Karpas-422 (cell line): ENCODE measurements at places on chromosomes 1 and 21. TPM values are rescaled to one million over a fixed set of nuclear protein-coding genes. Genes with fewer than 3 reads are reported as not detected.

AKNAD1 gene
- total RNA-seq: not detected in 2 replicates

NPR1 gene
- total RNA-seq: not detected in 2 replicates

NAV1 gene
- 0.83 and 2.9 TPM in 2 replicates for total RNA-seq

ETV3L gene
- total RNA-seq: not detected in 2 replicates

S100PBP gene
- total RNA-seq: 23.7 and 30.8 TPM in 2 replicates

RHD gene
- 0.26 TPM in 1 of 2 replicates, not detected in the other for total RNA-seq

BARHL2 gene
- total RNA-seq: not detected in 2 replicates

TMEM79 gene
- 6.1 and 9.8 TPM in 2 replicates for total RNA-seq

FCRL4 gene
- 0.11 TPM in 1 of 2 replicates, not detected in the other for total RNA-seq

DNA sequence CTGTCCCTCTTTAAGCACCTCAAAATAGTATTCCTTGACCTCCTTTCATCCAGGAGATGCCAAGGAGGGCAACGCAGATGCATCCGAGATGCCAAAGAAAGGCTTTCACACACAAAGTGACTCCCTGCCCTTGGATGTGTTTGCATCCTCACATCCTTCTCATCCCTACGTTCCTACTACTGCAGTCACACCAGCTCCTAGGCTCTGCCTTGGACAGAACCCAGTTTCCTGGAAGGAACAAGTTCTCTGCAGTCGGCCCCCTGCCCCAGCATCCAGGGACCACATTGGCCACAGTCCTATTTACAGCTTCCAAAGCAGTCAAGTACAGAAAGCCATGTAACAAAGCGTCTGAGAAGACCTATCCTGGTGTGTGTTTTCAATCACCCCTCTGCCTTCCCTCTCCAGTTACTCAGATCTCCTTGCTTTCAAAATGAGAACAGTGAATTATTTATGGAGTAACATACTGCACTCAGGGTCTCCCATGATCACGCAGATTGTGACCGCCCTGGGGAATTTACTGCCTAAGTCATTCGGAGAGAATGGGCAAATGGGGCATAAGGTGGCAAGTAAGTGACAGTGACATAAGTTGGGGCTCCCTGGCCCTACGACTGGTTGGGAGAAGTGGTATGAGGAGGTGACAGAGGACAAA is 21.8 kb upstream of the SRP9 start:
- no peak overlapping the region for H3K27ac ChIP-seq
- DNase-seq: no peak
- no peak overlapping the region for H3K4me3 ChIP-seq
- no peaks in the 10 kb centered on the region for H3K27me3 ChIP-seq

GRCh38 chr21:36322083-36322424 is 2.1 kb downstream of the MORC3 start:
- H3K4me1 ChIP-seq: peaks cover 30% of the 10 kb centered on the region
- H3K27me3 ChIP-seq: no peaks in the 10 kb centered on the region
- peak overlapping the region; percentile 72; the same call in 1 of the 2 replicates for H3K4me3 ChIP-seq
- no peaks in the 10 kb centered on the region for H3K36me3 ChIP-seq
- peak overlapping the region; percentile 33 for H3K27ac ChIP-seq

DNA sequence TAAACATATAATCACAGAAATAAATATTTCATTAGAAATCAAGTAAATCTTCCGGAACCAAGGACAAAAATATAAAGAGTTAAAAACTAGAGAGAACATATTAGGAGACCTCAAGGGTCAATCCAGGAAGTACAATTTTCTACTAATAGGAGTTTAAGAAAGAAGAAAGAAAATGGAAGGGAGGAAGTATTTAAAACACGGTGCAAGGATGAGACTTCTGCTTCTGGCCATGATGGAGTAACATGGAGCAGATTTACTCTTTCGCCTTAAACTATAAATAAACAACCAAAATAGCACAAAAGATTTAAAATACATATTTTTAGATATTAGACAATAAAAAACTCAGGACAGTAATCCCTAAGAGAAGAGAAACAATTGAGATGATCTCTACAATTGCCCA is 12.6 kb upstream of the IFNAR1 start:
- H3K4me1 ChIP-seq: peaks cover 19% of the 10 kb centered on the region
- no peaks in the 10 kb centered on the region for H3K27me3 ChIP-seq
- no peak for DNase-seq
- H3K4me3 ChIP-seq: no peak overlapping the region
- no peak overlapping the region for H3K27ac ChIP-seq

DNA sequence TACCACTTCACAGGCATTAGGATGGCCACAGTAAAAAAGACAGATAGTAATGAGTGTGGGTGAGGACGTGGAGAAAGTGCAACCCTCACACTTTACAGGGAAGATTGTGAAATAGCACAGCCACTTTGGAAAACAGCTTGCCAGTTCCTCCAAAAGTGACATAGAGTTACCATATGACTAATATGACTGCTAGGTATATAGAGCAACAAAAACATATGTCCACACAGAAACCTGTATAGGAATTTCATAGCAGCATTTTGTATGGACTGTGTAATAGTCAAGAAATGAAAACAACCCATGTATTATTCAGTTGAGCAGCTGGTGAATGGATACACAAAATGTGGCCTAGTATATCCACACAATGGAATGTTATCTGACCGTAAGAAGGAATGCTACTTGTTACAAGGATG is 30.4 kb upstream of the LBR start:
- H3K27me3 ChIP-seq: no peaks in the 10 kb centered on the region
- no peaks in the 10 kb centered on the region for H3K4me1 ChIP-seq
- H3K36me3 ChIP-seq: no peaks in the 10 kb centered on the region
- no peak overlapping the region for H3K27ac ChIP-seq
- H3K4me3 ChIP-seq: no peak overlapping the region

- no peak overlapping the region for H3K27ac ChIP-seq
- no peak for DNase-seq
- no peaks in the 10 kb centered on the region for H3K4me1 ChIP-seq
- H3K27me3 ChIP-seq: no peaks in the 10 kb centered on the region
- peaks cover 40% of the 10 kb centered on the region for H3K36me3 ChIP-seq
These were observed 57.4 kb downstream of the LRRC8D start for GRCh38 chr1:89878256-89878655.

DNA sequence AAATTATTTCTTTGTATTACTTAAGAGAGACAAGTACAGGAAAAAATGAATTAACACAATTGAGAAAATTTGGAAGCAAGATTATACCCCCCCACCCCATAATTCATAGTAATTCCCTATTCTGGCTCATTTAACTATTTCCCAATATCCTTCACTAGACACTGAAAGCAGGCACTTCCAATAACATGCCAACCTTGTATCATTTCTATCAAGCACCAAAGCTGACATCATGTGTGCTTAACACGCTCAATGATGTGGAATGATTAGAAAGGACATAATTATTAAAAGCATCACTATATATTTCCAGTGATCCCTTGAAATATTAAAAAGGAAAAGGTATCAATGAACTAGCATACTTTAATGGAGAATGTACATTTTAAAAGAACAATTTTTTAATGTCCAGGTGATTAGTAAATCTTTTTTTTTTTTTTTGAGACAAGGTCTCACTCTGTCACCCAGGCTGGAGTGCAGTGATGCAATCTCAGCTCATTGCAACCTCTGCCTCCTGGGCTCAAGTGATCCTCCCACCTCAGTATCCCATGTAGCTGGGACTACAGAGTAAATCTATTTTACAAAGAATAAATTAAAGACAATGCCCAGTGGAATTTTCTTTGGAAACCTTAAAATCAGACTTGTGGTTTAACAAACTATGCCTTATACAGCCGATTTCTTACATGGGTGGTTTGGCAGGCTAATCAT is 443.9 kb downstream of the DSCAM start:
- no peak overlapping the region for H3K4me3 ChIP-seq
- no peaks in the 10 kb centered on the region for H3K36me3 ChIP-seq
- no peaks in the 10 kb centered on the region for H3K27me3 ChIP-seq
- H3K27ac ChIP-seq: no peak overlapping the region
- DNase-seq: no peak

GRCh38 chr1:201149400-201149799 is 4.9 kb downstream of the TMEM9 start:
- no peaks in the 10 kb centered on the region for H3K27me3 ChIP-seq
- no peak overlapping the region for H3K4me3 ChIP-seq
- H3K4me1 ChIP-seq: peaks cover 14% of the 10 kb centered on the region

DNA sequence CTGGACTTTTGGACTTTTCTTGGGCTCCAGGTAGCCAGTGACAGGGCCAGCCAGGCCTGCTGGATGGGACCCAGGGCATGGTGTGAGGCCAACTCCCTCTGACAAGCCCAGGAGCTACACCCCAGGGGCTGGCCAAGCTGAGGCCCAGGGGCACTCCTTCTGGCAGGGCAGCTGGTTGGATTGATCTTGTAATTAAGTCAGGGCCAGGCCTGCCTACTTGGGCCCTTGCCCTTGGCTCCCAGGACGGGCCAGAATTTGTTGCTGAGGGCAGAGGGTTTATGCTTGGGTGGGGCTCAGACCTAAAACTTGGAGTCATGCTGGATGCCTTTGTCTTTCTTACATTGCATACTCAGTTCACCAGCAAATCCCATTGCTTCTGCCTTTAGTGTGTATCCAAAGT is 20.7 kb downstream of the KCNA2 start:
- H3K36me3 ChIP-seq: no peaks in the 10 kb centered on the region
- no peak overlapping the region for H3K4me3 ChIP-seq
- no peak for DNase-seq
- H3K4me1 ChIP-seq: peaks cover 65% of the 10 kb centered on the region
- H3K27me3 ChIP-seq: no peaks in the 10 kb centered on the region; the same call in 1 of the 2 replicates

GRCh38 chr1:11898831-11899467 is 27.3 kb downstream of the KIAA2013 start:
- no peaks in the 10 kb centered on the region for H3K36me3 ChIP-seq
- no peaks in the 10 kb centered on the region for H3K27me3 ChIP-seq
- H3K4me1 ChIP-seq: peaks cover 12% of the 10 kb centered on the region
- no peak overlapping the region for H3K4me3 ChIP-seq
- no peak overlapping the region for H3K27ac ChIP-seq

GRCh38 chr1:12147201-12147701 is 19.5 kb upstream of the TNFRSF1B start:
- no peak overlapping the region for H3K4me3 ChIP-seq
- no peaks in the 10 kb centered on the region for H3K27me3 ChIP-seq
- no peaks in the 10 kb centered on the region for H3K4me1 ChIP-seq
- DNase-seq: no peak
- no peak overlapping the region for H3K27ac ChIP-seq

- peaks cover 11% of the 10 kb centered on the region for H3K4me1 ChIP-seq
- H3K4me3 ChIP-seq: no peak overlapping the region
- H3K27ac ChIP-seq: no peak overlapping the region
- DNase-seq: no peak
- peaks cover 9% of the 10 kb centered on the region; the same call in 1 of the 2 replicates for H3K36me3 ChIP-seq
These were observed 7.0 kb downstream of the KRTCAP2 start for GRCh38 chr1:155166051-155166470.

- H3K27me3 ChIP-seq: no peaks in the 10 kb centered on the region
- H3K4me3 ChIP-seq: no peak overlapping the region
- H3K36me3 ChIP-seq: no peaks in the 10 kb centered on the region
- H3K4me1 ChIP-seq: no peaks in the 10 kb centered on the region
These were observed 58.0 kb upstream of the PDC start for GRCh38 chr1:186518822-186519381.

GRCh38 chr1:151739590-151740355 is 18.5 kb downstream of the RIIAD1 start:
- no peaks in the 10 kb centered on the region for H3K4me1 ChIP-seq
- no peak for DNase-seq
- H3K36me3 ChIP-seq: no peaks in the 10 kb centered on the region

GRCh38 chr1:229874609-229875008 is 192.4 kb upstream of the GALNT2 start:
- H3K27me3 ChIP-seq: no peaks in the 10 kb centered on the region
- H3K4me1 ChIP-seq: no peaks in the 10 kb centered on the region
- no peaks in the 10 kb centered on the region for H3K36me3 ChIP-seq

GRCh38 chr1:197806718-197807117 is 31.4 kb upstream of the DENND1B start:
- H3K36me3 ChIP-seq: no peaks in the 10 kb centered on the region
- H3K4me3 ChIP-seq: no peak overlapping the region
- DNase-seq: no peak
- H3K4me1 ChIP-seq: no peaks in the 10 kb centered on the region
- no peaks in the 10 kb centered on the region for H3K27me3 ChIP-seq
- no peak overlapping the region for H3K27ac ChIP-seq
